ENCODE measurements at places on chromosomes 7 and 10.

DNA sequence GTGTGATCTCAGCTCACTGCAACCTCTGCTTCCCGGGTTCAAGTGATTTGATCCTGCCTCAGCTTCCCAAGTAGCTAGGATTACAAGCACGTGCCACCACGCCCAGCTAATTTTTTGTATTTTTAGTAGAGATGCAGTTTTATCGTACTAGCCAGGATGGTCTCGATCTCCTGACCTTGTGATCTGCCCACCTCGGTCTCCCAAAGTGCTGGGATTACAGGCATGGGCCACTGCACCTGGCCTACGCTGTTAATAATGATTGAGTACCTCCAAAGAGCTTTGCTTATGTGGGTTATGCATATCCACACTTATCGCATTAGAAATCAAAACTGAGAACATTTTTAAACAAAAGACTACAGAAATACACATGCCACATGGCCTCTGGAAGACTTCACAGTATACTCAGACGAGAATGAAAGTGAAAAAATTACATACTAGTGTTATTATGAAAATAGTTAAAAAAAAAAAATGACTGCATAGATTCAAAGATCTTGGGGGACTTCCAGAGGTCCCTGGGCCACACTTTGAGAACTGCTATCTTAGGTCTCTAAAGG is 25.4 kb downstream of the RPP38 start:
- no peak for DNase-seq

- DNase-seq: peak; percentile 25
Observed at GRCh38 chr7:126803060-126803665, 449.6 kb downstream of the GRM8 start.

- DNase-seq: no peak
Observed at GRCh38 chr7:148838905-148839304, 45.2 kb downstream of the EZH2 start.

GRCh38 chr10:69801094-69801433 is 642 bp upstream of the COL13A1 start:
- peak; percentile 69 for DNase-seq

DNA sequence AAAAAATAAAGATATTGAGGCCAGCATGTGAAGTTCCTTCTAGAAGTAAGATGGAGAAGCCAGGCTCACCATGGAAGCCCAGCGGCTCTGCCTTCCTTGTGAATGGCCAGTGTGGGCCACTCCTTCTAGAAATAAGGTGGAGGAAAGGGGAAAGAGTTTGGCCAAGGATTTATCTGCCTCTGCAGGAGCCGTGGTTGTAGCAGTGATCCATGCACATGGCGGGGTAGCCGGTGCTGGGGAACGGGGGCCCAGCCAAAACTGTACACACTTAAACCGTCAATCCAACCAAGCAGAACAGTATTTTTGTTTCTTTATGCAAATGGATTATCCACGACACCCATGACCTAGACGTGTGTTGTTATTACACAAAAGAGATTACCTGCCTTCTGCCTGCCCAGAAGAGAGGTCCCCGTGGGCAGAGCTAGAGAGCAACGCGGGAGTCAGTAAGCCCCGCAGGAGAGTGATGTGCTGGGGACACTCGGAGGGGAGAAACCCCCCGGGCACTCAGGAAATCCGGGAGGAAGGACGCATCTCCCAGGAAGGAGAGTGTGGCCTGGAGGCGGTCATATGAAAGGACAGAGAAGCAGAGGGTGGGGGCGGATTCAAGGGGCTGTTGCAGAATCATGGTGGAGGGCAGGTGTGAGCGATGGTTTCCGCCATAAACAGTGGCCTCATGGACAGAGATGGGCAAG is 218.4 kb upstream of the PPP2R2D start:
- no peak for DNase-seq

Measured in left colon (tissue), 2 donors.